Immature natural killer cell (primary cell): ENCODE measurements at places on chromosomes 7 and 10. TPM values are rescaled to one million over a fixed set of nuclear protein-coding genes. Genes with fewer than 3 reads are reported as not detected.

Gene TMEM176A
- polyA plus RNA-seq, result 0.97 TPM

Gene EBF3
- polyA plus RNA-seq, result not detected

Gene STEAP4
- polyA plus RNA-seq, result not detected

- H3K4me1 ChIP-seq, result peaks cover 50% of the 10 kb centered on the region
- no peaks in the 10 kb centered on the region for H3K36me3 ChIP-seq
- peaks cover 11% of the 10 kb centered on the region for H3K27me3 ChIP-seq
Observed at GRCh38 chr10:79241990-79242619, 105.2 kb upstream of the PPIF start.

- H3K27me3 ChIP-seq, result no peaks in the 10 kb centered on the region
- no peak overlapping the region for H3K4me3 ChIP-seq
- no peak for DNase-seq
- no peaks in the 10 kb centered on the region for H3K4me1 ChIP-seq
- no peak overlapping the region for H3K27ac ChIP-seq
Observed at GRCh38 chr10:130424418-130424817, 288.2 kb downstream of the GLRX3 start.

DNA sequence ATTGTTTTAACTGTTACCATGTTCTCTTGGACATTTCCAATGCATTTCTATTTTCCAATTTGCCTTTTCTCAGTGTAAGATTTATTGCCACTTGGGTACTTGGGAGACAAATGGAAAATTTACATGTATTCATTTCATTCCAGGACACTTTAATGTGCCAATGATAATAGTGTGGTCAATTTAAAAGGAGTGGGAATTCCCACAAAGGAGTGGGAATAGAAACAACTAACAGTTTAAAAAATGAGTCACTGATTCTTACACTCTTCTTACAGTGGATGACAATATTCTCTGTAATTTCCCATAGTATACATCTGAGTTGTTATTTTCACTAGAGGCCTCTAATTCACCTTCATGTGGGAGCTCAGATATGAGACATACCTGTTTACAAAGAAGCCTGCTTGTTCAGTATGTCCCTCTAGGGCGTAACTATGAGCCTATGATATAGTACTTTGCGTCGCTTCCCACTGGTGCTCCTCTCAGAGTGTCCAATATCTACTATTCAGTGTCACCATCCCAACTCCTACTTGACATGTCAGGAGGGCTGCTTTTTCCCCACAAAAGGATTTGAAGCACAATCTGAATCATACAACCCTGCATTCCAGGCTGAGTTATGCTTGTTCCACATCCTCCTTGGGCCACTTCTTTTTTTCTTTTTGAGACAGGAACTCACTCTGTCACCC is 301.3 kb downstream of the PHTF2 start:
- H3K36me3 ChIP-seq, result no peaks in the 10 kb centered on the region
- no peaks in the 10 kb centered on the region for H3K4me1 ChIP-seq
- H3K27ac ChIP-seq, result no peak overlapping the region
- no peak overlapping the region for H3K4me3 ChIP-seq
- DNase-seq, result no peak

DNA sequence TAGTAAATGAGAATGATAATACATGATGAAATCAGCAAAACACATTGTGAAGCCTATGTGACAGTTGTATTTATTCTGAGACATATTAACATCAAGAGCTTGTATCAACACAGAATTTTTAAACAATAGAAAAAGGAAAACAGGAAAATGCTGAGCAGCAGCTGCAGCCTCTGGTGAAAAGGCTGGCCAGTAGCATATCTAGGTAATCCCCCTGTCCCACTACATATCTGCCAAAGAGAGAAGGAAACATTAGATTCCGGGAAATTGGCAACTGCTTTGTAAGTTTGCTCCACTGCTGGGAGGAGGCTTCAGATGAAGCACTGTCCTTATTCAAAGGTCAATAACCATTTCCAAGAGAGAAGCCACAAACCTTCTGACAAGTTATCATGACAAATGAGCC is 89.4 kb downstream of the RALA start:
- no peak overlapping the region for H3K27ac ChIP-seq
- H3K4me3 ChIP-seq, result no peak overlapping the region
- no peaks in the 10 kb centered on the region for H3K4me1 ChIP-seq

DNA sequence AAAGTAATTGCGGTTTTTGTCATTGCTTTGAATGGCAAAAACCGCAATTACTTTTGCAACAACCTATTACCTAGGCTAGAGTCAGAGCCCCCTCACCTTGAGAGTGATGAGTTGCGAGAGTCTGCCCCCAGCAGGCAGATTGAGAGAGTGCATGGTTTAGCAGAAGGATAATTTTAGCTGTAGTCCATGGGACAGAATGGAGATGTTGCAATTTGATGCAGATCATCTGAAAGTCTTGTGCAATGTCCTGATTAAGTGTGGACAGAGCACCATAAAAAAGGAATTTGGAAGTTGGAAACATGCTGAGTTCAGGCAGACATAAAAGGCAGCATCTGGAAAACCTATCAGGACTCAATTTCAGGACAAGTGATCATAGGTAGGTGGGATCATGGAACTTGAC is 48.7 kb downstream of the GPR141 start:
- DNase-seq, result peak; percentile 41
- no peaks in the 10 kb centered on the region for H3K27me3 ChIP-seq
- H3K4me1 ChIP-seq, result peaks cover 55% of the 10 kb centered on the region
- H3K27ac ChIP-seq, result peak overlapping the region; percentile 65

DNA sequence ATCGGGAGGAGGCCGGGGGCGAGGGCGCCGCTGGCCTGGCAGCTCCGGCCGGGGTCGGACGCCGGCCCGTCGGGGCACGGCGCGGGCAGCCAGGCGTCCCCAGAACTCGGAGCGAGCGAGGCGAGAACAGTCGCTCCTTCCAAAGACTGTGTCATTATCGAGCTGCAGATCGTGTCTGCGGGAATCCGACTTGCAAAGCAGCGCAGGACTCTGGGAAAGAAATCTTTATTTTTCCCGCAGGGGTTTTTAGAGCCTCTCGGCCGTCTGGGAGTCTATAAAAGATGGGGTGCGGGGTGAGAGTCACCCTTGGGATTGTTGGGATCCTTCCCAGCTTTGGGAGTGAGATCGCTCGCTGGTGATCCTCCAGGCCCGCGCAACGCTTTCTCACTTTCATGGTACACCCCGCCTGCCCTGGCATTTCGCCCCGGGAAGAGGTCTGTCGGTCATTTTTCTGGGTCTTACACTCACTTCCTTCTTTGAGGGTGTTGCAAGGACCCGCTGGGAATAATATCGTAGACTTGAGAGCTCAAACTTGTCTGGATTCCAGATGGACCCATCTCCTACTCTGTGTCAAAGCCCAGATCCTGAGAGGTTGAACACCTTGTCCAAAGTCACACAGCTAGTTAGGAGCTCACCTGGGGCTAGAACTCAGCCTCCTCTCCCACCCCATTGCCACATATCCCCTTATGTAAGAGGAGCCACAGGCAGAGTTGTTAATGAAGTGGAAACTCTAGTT is 1.0 kb downstream of the UBTD1 start:
- peak overlapping the region; percentile 80 for H3K4me3 ChIP-seq
- peaks cover 19% of the 10 kb centered on the region for H3K27me3 ChIP-seq
- DNase-seq, result peak; percentile 1
- no peaks in the 10 kb centered on the region for H3K36me3 ChIP-seq
- no peak overlapping the region for H3K27ac ChIP-seq

DNA sequence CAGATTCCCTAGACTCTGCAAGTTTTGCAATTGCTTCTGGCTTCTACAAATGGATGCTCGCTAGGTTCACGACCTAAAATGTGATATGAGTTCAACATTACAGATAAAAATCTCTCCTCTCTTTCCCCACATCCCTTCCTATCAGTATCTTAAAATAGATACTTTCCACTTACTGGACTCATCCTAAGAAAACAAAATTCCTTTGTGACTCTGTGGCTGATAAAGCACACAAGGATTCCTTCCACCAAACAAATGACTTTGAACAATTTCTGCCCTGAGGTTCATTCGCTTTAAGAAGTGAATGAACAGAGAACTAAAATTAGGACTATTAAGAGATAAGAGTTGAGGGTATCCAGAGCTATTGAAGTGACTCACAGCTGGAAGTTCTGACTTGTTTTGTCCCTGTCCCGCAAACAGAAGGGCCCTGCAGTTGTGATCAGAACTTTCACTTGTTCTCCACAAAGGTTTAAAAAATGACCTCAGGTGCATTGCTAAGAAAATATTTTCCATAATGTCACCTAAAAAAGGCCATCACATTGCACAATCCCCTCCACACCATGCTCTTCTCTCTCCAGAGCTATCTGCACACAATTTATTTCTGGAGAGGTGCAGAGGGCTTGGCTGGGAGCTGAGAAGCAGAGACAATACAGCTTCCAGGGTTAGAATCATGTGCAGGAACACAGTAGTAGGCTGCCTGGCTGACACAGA is 96.1 kb downstream of the PIP4K2A start:
- peaks cover 8% of the 10 kb centered on the region for H3K36me3 ChIP-seq
- H3K4me1 ChIP-seq, result peaks cover 99% of the 10 kb centered on the region
- peaks cover 13% of the 10 kb centered on the region for H3K27me3 ChIP-seq
- H3K4me3 ChIP-seq, result peak overlapping the region; percentile 66
- no peak for DNase-seq
- peak overlapping the region; percentile 97 for H3K27ac ChIP-seq

GRCh38 chr7:140512317-140513000 is 33.2 kb upstream of the MKRN1 start:
- peaks cover under 1% of the 10 kb centered on the region for H3K27me3 ChIP-seq
- no peak overlapping the region for H3K27ac ChIP-seq
- H3K36me3 ChIP-seq, result no peaks in the 10 kb centered on the region
- peaks cover 12% of the 10 kb centered on the region for H3K4me1 ChIP-seq
- peak; percentile 13 for DNase-seq

GRCh38 chr10:42989481-42989921 is 87.4 kb upstream of the RET start:
- H3K27me3 ChIP-seq, result peaks cover 2% of the 10 kb centered on the region
- no peak overlapping the region for H3K4me3 ChIP-seq
- H3K4me1 ChIP-seq, result no peaks in the 10 kb centered on the region
- H3K27ac ChIP-seq, result no peak overlapping the region
- no peak for DNase-seq

DNA sequence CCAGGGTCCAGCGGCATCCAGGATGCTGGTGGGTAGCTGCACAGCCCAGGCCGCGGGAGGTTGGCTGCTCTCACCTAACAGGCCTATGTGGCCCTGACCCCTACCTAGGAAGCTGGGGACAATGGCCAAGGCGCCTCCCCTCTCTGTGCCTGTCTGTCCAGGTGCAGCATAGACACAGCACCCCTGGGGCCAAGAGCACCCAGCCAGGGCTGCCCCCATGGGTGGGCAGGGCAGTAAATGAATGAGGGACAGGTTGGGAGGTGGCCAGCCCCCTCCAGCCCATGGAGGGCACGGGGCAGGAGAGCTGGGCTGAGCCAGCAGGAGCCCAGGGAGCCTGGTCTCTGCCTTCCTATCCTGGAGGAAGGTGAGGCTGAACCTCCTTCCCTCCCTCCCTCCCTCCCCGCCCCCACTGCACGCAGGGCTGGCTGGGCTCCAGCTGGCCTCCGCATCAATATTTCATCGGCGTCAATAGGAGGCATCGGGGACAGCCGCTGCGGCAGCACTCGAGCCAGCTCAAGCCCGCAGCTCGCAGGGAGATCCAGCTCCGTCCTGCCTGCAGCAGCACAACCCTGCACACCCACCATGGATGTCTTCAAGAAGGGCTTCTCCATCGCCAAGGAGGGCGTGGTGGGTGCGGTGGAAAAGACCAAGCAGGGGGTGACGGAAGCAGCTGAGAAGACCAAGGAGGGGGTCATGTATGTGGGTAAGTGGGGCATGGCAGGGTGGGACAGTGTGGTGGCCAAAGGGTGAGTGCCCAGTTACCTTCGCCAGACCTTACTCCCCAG is at the start of gene SNCG:
SNCG (plus strand) TSS at position 484 of the 785 bp plus-strand sequence; CDS start at position 583, 99 bp downstream.
- no peak within 1 kb of the TSS for H3K4me3 ChIP-seq
- no peak for DNase-seq
- H3K27ac ChIP-seq, result no peak within 1 kb of the TSS
- no peaks in the 10 kb centered on the region for H3K36me3 ChIP-seq

- DNase-seq, result no peak
- H3K4me3 ChIP-seq, result no peak overlapping the region
- H3K27ac ChIP-seq, result no peak overlapping the region
- peaks cover 71% of the 10 kb centered on the region for H3K4me1 ChIP-seq
- no peaks in the 10 kb centered on the region for H3K27me3 ChIP-seq
Observed at GRCh38 chr7:37416378-37417106, 32.1 kb downstream of the ELMO1 start.

DNA sequence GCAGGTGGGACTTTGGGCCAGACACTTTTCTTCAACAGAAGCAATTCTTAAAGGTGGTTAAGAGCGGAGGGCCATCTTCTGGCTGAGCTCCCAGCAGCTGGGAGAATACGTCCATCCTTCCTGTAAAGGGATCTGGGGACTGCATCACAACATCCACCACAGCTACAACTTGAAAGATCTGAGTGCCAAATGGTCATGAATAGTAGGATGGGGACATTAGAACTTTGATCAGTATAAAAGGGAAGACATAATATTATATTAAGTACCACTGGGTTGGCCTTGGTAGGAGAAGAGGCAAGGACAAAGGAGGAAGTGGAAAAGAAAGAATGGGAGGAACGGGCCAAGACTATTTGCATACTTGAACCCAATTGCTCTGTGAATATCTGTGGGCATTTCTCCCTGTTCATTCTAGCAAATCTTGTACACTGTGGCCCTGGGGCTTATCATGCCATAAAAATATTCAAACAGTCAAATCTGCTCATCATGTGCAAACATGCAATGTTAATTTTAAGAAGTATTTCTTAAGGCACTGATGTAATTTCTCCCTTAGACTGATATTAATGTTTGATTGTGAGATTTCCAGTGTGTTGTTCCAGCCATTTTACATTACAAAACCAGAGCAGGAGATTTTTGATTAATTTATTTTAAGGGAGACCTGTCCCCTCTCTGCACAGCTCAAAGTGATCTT is 65.5 kb upstream of the CREB5 start:
- no peaks in the 10 kb centered on the region for H3K36me3 ChIP-seq
- DNase-seq, result no peak
- peaks cover 6% of the 10 kb centered on the region for H3K4me1 ChIP-seq
- peaks cover 3% of the 10 kb centered on the region for H3K27me3 ChIP-seq

- DNase-seq, result no peak
- no peaks in the 10 kb centered on the region for H3K27me3 ChIP-seq
- H3K36me3 ChIP-seq, result no peaks in the 10 kb centered on the region
- H3K4me1 ChIP-seq, result no peaks in the 10 kb centered on the region
Observed at GRCh38 chr7:81211204-81211933, 292.5 kb upstream of the SEMA3C start.

- H3K27ac ChIP-seq, result no peak overlapping the region
- no peak overlapping the region for H3K4me3 ChIP-seq
- H3K4me1 ChIP-seq, result no peaks in the 10 kb centered on the region
- no peaks in the 10 kb centered on the region for H3K36me3 ChIP-seq
- H3K27me3 ChIP-seq, result peaks cover 4% of the 10 kb centered on the region
Observed at GRCh38 chr7:153190452-153190851, 430.9 kb downstream of the ACTR3B start.

DNA sequence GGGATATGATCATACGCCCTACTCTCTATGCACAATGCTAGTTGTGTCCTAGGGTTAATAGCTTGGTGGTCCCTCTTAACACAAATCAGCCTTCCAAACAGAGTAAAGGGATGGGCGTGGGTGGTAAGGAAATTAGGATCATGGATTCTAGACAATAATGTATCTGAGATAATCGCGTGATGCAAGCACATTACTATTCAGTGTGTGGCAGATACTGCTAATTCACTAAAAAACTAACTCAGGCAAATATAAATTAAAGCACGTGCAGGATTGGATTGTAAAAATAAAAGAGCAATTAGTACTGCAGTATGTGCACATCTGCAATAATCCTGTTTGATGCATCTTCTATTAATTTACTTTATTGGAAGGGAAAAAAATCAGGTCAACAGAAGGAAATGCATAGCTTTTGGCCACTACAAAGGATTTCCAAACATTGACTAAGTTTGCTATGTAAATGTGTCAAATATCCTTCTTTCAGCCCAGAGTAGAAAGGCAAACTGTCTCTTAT is 22.0 kb downstream of the TWIST1 start:
- no peaks in the 10 kb centered on the region for H3K4me1 ChIP-seq
- no peaks in the 10 kb centered on the region for H3K36me3 ChIP-seq
- no peak overlapping the region for H3K4me3 ChIP-seq
- no peak overlapping the region for H3K27ac ChIP-seq
- no peaks in the 10 kb centered on the region for H3K27me3 ChIP-seq
